Glutamatergic neuron (in vitro differentiated cells): ENCODE measurements at places on chromosomes 4 and X. TPM values are rescaled to one million over a fixed set of nuclear protein-coding genes. Genes with fewer than 3 reads are reported as not detected.

DNA sequence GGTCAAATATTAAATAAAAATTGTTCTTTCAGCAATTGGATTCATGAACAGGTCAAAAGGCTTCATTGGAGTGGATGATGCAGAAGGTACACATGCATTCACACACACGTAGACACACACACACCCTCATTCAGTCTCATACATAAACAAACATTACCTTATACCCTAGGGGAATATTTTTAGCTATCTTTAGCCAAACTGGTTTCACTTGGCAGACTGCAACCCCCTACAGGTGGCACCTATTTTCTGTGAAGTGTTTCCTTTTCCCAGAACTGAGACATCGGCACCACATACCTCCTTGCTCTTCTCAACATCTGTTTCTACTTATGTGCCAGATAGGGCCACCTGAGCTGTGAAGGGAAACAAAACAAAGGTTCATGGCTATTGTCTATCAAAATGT is 18.5 kb upstream of the KDR start:
- no peak for DNase-seq

DNA sequence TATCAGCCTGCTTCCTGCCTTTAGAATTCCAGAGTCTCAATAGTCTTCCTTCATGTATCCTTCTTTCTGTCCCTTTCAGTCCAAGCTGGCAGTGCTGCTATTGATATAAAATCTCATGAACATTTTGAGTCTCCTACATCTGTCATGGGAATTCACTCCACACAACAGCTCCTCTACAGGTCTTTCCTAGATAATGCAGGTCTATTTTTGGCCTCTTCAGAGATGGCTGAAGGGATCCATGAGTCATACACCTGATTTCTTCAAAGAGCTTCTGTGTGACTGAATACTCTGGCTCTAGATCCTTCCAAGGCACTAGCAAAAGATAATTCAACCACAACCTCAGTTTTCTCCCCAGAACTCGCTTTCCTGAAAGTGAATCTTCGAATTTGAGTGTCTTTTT is 115.4 kb downstream of the STPG2 start:
- no peak for DNase-seq

DNA sequence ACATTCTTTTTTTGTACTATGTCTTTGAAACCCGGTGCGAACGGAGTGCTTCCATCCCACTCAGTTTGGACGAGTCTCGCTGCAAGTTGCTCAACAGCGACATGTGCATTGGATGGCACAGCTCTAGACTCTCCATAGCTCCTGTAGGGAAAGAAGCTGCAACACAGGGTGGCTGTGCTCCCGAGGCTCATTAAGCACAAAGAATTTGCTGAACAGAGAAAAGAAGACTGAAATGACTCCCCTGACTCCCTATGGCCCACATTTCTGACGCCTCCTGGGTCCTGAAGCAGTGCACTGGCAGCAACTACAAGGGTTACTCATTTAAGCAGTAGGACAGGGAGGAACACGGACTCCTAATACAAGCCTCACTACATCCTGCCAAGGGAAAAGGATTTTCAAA is 127.4 kb downstream of the SH3RF1 start:
- DNase-seq = no peak

GRCh38 chr4:163264934-163265333 is 67.5 kb downstream of the NPY1R start:
- DNase-seq = no peak

DNA sequence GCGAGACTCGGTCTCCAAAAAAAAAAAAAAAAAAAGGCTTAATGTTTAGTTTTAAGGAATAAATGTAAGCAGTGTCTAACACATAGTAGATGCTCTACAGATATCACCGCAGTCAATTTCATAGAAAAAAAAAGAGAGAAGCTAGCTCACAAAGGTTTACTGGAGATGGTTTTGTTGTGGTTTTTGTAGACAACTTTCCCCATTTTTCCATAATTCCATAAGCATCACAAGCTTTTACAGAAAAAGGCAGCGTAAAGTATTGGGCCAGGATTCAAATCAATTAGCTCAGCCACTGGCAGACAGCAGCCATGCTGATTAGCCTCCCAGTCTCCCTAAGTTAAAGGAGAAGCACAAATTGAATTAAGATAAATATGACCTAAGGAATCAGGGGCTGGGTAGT is 1.5 kb downstream of the GRSF1 start:
- no peak for DNase-seq

DNA sequence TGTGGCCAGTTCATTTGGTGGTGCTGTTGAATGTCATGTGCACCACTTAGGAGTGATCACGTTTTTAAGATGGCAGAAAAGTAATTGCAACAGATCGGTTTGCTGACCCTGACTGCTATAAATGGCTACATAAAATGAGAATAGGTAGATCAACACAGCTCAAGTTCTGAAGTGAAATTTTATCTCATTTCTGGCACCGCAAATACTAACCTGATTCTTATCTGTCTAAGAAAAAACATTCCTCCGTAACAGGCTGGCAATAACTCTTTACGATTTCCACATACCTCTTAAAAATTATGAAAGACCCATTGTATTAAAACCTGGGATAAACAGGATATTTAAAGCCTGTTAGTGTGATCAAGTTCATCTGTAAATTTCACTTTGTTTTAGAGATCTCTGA is 387.5 kb downstream of the PDGFC start:
- DNase-seq = no peak

- DNase-seq = no peak
Observed at GRCh38 chr4:152709675-152710438, 30.1 kb upstream of the TMEM154 start.

- no peak for DNase-seq
Observed at GRCh38 chr4:153495480-153496193, 29.5 kb downstream of the TMEM131L start.

GRCh38 chr4:111031596-111031995 is 408.7 kb upstream of the PITX2 start:
- DNase-seq = no peak

GRCh38 chrX:17547658-17548057 is 172.7 kb downstream of the NHS start:
- no peak for DNase-seq

GRCh38 chr4:188492886-188493285 is 353.6 kb downstream of the TRIML1 start:
- no peak for DNase-seq

GRCh38 chr4:167642250-167642649 is 408.0 kb upstream of the SPOCK3 start:
- DNase-seq = no peak

DNA sequence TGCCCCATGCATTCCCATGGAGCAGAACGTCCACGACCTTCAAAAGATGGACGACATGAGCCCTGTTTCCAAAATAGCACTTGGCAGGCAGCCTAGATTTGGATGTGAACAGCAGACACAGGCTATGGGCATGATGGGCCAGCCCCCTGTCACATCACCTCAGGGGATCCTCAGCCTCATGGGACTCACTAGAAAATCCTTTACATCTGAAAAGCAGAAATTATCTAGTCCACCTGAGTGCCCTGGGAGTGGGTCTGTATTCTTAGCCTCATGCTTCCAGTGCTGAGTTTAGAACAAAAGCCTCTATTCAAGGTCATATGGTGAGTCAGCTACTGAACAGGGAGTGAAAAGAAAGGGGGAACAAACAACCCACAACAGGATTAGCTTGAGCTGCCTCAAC is 35.8 kb downstream of the GRIA3 start:
- DNase-seq = no peak

DNA sequence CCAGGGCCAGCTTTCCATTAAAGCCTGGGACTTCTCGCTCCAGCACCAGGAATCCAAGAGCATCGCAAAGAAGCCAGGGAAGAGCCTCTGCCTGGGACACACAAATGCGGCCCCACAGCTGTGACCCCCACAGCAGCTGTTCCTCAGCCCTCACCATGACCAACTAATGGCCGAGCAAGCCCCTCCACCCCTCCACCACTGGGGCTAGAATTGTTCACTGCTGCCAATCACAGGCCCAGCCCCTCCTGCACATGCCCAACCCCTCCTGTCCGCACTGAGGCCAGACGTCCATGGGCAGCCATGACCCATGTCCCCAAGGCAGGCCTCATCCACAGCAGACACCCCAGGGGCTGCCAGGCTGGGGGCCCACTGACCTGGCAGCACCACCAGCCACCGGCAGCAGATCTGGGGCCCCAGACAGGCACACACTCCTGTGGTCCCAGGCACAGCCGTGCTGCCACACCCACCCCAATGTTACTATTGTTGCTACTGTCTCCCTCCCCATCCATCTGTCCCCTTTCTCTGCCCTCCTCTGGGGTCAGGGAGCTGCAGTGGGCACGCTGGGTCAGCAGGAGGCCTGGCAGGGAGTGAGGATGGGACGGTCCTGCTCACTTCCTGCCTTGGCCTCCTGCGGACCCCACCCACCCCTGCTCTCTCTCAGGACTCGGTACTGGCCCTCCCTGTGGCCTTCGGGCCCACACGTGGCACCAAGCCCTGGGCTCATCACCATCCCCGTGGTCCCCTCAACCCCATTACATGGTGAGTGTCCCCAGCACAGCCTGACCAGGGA is 56.0 kb downstream of the ZFYVE28 start:
- DNase-seq = no peak

CT83 gene
- not detected for total RNA-seq

TMEM271 gene
- 22.7 TPM for total RNA-seq

MID2 gene
- 5.5 TPM for total RNA-seq

FAM184B gene
- total RNA-seq = not detected

CAPN6 gene
- total RNA-seq = not detected

TMPRSS11B gene
- total RNA-seq = not detected

GPC4 gene
- total RNA-seq = 32.8 TPM

PDE6B gene
- 2.3 TPM for total RNA-seq
